Stimulated activated CD8-positive, alpha-beta memory T cell treated with anti-CD3 and anti-CD28 coated beads, Interleukin-15, amount 100 ng/mL, for 4 hours (primary cell): ENCODE measurements at places on chromosomes 2 and 18.

DNA sequence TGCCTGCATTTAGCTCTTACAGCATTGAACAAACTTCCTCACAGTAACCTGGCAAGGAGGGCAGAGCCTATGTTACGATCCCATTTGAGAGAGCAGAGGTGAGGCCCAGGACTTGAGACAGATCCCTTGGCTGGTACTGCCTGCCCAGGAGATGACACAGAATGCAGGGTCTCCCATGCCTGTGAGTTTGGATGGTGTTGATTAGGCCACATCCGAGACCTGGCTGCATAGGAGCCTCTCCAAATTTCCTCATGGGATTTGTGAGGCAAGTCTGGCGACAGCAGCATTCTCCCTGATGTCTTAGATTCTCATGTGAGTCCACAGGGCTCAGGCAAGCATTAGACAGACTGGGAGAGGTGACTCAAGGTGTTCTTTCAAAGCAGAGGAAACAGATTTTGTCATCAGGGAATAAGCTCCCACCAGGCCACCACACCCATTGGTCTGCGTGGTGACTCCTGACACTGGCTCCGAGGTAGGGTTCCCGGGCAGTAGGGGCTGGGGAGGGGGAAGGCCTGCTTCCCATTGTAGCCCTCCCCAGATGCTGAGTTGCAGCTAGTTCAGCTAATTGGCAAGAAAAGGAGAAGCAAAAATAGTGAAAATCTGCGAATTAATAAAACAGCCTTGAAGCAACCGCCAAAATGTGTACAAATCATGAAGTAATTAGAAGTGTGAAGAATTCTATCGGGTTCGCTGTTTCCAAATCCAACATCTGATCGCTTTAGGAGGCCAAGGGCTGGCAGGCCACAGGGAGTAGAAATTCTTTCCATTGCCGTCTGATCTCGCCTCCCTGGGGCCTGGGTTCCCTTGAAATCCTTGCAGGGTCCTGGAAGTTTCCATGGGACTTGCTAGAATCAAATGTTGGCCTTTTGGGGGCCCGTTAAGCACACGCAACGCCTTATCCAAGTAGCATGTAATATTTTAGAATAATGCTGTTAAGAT, 68.0 kb downstream of the MAPK4 start:
- DNase-seq = no peak

- DNase-seq = no peak
These were observed 1.4 kb upstream of the KCNK3 start for GRCh38 chr2:26691161-26691560.

- DNase-seq = no peak
These were observed 32.7 kb upstream of the SOCS6 start for GRCh38 chr18:70256184-70256583.

- no peak for DNase-seq
These were observed 8.8 kb downstream of the NABP1 start for GRCh38 chr2:191686729-191687128.

DNA sequence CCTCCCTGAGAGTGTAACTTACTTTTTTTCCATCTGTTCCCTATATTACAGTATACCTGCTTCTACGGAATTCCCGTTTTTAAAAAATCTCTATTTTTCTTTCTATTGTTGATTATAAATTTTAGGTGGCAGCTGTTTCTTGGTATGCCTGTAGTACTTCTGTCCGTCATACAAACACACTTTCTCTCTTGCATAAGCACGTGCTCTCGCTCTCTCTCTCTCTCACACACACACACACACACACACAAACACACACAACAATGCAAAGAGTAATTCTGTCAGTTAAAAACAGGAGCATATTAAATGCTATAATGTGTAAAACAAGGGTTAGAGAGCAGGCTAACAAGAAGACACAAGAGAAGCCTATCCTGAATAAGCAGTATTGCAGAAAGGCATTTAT, 140.5 kb downstream of the THADA start:
- no peak for DNase-seq

DNA sequence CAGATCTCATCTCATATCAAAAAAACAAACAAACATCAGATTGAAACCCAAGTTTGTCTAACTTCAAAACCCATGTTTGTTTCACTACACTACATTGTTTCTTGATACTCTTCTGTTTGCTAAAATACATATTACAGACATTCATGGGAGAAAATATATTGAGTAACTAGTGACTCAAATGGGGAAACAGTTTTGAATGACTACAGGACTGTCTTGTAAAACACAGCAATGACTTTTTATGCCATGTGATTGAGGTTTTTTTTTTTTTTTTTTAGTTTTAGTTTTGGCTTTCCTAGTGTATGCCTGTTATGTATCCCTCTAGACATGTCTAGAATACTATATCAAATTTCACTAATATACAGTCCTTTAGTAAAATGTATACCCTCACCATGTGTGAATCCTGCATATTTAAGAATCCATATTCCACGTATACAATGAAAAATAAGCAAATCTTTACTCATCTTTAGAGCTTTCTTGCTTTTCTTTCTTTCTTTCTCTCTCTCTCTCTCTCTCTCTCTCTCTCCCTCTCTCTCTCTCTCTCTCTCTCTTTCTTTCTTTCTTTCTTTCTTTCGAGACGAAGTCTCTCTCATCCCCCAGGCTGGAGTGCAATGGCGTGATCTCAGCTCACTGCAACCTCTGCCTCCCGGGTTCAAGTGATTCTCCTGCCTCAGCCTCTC, 46.6 kb upstream of the SERTAD2 start:
- DNase-seq = no peak

DNA sequence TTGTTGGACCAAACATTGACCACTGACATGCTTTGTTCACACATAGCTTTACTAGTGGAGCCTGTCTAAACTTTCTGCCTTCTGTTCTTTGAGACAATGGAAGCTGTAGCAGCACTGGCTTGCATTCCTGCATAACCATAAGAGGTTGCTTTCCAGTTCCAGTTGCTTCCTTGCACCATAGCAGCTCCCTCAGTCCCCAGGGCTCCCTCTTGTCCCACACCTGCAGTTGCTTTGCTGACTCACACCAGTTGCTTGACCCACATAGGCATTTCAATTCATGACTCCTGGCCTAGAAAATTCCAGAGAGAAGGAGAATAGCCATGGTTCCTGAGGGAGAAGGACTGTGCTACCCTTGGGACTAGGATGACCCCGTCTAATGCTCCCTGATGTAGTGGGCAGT, 20.9 kb downstream of the SGPP2 start:
- no peak for DNase-seq

GRCh38 chr2:59584958-59585357, 968.5 kb downstream of the BCL11A start:
- DNase-seq = no peak

DNA sequence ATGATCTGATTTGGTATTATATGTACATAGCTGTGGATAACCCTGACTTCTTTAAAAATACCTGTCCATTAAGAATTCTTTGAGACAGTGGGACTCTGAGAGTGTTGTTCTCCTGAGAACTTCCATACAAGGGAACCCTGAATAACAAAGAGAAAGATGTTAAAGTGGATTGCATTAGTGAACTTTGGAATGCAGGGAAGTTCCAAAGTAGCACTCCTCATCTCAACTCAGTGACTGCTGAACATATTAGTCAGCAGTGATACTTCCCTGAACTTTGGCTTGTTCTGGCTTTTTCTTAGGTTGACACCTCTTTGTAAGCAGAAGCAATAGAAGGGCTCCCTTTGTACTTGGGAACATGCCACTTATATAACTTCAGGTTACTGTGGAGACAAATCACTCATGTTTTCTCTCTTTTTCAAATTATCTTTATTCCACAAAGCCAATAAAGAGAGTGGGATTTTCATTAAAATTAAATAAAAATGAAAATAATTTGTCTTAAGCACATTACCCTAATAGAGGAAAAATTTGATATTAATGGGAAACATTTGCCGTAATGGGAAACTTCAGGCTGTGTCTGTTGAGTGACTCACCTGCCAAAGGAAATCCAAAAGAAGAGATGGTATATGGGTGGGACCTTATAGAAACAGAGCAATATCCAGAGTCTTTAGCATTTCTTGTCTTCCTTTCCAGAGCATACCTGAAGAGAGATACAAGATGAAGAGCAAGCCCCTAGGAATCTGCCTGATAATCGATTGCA, 33.3 kb downstream of the CFLAR start:
- DNase-seq = no peak

DNA sequence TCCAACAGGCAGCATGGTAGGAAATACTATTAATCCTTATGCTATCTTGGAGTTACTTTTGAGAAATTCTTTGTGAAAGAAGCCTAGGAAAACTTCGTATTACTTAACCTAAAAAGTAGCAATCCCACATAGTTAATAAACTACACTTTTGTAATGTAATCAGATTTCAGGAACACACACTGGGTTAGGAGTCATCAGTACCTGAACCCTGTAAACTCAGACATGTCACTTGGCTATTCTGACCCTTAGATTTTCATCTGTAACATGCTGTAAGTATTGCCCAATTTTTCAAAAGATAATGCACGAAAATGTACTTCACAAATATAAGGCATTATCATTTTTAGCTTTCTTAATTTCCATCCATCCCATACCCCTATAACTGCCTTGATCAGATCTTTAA, 39.0 kb downstream of the KIDINS220 start:
- DNase-seq = no peak

GRCh38 chr18:77098538-77099174, 33.9 kb downstream of the MBP start:
- no peak for DNase-seq

DNA sequence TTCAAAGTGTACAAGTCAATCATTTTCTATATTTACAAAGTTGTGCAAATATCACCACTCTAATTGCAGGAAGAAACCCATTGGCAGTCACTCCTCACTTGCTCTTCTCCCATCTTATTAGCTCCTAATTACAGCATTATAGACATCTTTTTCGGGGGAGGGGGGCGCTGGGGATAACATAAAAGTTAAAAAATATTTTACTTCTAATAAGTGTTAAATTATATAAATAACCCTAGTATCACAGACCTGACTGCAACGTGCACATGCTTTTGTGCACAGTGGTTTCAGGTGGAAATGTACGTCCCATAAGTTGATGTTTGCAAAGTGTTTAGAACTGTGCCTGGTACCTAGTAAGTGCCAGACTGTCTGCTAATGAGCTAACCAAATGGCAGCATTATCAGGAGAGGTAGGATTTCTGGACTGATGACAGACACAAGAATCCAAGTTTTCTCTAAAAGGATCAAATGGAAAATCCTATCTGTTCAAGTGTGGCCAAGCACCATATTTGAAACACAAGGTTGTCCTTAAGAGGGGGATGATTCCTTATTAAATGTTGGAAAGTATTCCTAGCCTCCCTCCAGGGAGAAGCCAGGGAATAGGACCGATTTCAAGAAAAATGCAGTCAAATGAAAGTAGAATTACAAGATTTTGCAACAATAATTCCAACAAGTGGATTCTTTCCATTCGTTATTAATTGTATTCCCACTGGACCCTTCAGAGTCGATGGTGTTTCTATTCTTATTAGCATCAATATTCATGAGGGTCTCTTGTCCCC, 70.0 kb downstream of the ACKR3 start:
- no peak for DNase-seq

DNA sequence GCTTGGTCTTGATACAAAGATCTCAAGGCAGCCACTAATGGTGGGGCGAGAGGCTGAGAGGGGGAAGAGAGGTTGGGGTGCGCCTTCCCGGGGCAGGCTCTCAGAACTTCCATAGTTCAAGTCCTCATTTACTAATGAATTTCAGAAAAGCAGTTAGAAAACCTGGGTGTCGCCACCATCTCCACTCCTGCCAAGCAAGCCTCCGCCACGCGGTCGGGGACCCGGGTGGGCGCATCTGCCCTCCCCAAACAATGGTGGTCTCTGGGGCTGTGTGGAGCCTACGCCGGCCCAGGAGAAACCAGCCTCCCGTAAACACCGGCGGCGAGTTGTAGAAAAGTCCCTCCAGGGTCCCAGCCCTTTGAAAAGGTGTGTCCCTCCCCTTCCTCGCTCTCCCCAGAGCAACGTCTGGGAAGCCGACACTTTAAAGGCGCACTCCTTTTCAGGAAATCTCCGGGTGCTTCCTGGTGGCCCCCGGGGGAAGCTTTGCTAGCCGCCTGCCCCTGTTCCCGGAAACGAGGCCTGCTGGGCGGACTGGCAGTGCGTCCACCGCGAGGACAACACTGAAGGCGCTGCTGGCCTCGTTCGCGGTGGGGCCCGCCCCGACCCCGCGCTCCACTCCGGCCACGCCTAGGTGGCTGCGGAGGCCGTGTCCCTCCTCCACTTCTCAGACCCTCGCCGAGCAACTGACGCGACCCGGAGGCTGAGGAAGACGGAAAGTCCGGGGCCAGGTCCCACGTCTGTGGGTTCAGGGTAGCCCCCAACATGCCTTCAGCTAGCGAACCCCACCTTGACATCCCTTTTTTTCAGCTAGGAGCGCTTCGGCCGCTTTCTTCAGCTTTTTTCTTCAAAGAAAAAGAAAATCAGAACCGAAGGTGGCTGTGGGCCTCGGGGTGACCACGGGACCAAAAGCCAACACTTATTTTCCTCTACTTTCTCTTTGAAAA, 16.8 kb downstream of the EVX2 start:
- no peak for DNase-seq

GRCh38 chr2:200479692-200480265, 30.1 kb downstream of the KCTD18 start:
- no peak for DNase-seq

- DNase-seq = no peak
These were observed 32.5 kb downstream of the DPP4 start for GRCh38 chr2:162041485-162041884.

DNA sequence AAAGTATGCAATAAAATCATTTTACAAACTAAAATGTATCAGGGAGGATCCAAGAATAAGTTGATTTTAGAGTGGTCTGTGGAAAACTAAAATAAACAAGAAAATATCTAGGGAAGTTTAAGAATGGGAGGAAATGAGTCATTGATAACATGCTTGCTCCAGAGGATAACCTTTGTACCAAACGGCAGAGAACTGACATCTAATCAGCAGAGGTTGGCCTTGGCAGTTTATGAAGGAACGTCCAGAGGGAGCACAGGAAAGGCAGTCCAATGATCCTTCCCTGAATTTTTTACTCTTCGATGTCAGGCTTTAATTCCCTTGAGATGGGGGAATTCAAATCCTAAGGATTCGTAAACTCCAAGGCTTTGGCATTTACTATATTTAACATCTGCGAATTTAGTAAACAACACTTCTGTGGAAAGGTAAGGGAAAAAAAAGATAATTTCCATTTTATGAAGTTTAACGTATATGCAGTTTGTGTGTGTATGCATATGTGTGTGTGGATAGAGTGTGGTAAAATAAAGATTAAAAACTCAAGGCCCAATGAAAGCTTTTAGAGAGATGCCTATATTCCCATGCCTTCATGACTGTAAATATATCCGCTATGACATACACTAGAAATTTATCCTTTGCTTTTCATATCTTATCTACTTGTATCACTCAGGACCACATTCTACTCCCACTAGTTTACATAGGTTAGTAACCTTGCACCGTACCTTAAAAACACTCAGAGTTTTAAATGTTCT, 8.7 kb upstream of the INPP1 start:
- no peak for DNase-seq

DNA sequence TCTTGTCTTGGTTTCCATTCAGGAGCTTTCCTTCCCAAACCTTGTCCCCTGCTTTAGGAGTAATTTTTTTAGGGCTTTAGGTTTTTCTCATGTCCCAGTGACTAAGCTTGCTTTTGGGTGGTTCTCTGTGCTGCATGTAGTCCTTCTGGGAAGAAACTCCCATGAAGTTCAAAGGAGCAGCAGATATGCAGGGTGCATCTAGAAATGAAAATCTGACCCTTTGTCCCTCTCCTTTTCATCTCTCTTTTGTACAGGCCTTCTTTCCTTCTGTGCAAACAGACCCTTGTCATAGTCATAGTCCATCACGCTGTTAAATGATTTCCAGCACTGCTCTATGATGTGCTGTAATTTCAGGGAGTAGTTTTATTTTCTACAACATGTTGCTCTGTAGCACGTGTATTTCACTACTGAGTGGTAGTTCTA, 20.4 kb downstream of the FMNL2 start:
- no peak for DNase-seq
